ENCODE measurements at places on chromosomes 3 and 15. TPM values are rescaled to one million over a fixed set of nuclear protein-coding genes. Genes with fewer than 3 reads are reported as not detected.

DUOX1 gene
- polyA plus RNA-seq = 5.8 TPM

TERC gene
- not detected for polyA plus RNA-seq

RBPMS2 gene
- polyA plus RNA-seq = 7.6 TPM

GABPB1 gene
- 38.9 TPM for polyA plus RNA-seq

ISG20 gene
- polyA plus RNA-seq = 0.79 TPM

C15orf39 gene
- polyA plus RNA-seq = 17.3 TPM

TRH gene
- polyA plus RNA-seq = 0.60 TPM

ERC2 gene
- 1.9 TPM for polyA plus RNA-seq

GRCh38 chr3:196246612-196247308, 30.4 kb downstream of the SLC51A start:
- DNase-seq = no peak

DNA sequence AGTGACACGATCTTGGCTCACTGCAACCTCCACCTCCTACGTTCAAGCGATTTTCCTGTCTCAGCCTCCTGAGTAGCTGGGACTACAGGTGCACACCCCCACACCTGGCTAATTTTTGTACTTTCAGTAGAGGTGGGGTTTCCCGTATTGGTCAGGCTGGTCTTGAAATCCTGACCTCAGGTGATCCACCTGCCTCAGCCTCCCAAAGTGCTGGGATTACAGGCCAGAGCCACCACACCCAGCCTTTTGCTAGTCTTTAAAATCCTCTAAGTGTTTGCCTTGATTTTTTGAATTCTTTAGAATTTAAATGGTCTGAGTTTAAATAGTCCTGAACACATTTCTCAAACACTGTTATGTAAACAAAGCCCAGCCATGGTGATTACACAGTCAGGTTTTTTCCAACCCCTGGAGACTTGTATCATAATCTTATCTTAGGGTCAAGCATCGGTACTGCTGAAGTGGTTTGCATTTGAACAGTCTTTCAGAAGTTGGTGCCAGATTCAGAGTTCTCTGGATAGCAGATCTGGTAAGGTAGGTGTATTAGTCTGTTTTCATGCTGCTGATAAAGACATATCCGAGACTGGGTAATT, 28.2 kb upstream of the PIAS1 start:
- peak; percentile 32 for DNase-seq

- DNase-seq = no peak
Observed at GRCh38 chr3:7876741-7877297, 624.8 kb upstream of the LMCD1 start.

GRCh38 chr15:68272721-68273271, 4.7 kb upstream of the FEM1B start:
- no peak for DNase-seq

DNA sequence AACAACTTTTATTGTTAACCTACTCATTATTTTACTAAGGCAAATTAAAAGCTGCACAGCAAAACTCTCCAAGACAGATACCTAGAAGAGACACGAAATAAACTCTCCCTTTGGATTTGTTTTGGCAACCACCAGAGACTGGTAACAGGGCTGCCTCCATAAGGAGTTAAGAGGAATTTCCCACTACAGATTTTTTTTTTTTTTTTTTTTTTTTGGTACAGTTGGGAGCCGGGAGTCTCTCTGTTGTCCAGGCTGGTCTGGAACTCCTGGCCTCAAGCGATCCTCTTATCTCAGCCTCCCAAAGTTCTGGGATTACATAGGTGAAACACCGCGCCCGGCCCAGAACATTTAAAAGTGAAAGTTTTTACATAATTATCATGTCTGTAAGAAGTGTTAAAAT, 73.6 kb upstream of the VGLL4 start:
- DNase-seq = no peak

DNA sequence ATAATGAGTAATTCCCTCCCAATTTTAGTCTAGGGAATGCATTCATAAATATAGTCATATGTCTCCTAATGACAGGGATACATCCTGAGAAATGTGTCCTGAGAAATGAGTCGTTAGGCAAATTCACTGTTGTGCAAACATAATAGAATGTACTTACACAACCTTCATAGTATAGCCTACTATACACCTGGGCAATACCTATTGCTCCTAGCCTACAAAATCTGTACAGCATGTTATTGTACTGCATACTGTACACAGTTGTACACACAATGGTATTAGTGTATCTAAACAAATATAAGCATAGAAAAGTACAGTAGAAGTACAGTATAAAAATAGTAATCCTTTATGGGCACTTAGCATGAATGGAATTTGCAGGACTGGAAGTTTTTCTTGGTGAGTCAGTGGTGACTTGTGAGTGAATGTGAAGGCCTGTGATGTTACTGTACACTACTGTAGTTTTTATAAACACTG, 6.6 kb downstream of the DTWD1 start:
- DNase-seq = no peak

DNA sequence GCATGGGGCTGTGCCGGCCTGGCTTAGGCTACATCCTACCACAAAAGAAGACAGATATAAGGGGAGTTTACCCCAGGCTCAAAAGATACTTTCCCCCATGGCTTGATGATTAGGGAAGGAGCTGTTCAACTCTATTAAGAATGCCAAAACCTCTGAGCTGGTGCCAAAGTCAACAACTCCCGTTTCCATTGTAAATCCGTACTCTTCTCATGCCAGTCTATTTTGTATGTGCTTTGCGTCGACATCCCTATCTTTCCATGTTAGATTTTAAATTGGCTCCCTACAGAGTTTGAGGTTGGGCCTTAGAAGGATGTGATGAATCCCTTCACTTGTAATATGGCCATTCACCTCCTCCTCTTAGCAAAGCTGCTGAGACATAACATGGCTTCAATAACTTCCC, 46.9 kb downstream of the RLBP1 start:
- no peak for DNase-seq

DNA sequence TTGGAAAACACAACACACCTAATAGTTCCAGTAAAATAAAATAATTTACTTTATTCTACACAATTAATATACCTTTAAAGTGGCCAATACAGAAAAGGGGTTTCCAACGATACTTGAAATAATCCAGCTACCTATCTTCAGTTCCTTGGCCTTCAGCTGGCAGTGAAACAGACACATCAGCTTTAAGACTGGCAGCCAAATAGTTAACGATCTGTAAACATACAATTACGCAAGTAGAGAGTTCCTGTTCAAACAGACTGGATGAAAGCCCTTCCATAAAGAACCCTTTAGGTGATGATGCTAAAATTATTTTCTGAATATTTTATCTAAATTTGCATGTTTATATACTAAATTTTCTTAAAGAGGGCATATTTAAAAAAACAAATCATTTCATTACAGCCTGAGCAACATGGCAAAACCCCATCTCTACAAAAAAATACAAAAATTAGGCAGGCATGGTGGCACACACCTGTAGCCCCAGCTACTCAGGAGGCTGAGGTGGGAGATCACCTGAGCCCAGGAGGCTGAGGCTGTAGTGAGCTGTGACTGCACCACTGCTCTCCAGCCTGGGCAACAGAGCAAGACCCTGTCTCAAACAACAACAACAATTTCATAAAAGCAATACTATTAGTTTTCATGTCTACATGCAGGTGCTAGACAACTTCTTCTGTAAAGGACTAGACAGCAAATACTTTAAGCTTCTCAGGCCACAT, 12.9 kb downstream of the DYNC1LI1 start:
- no peak for DNase-seq

- DNase-seq = no peak
Observed at GRCh38 chr3:99895703-99896441, 78.2 kb downstream of the CMSS1 start.

DNA sequence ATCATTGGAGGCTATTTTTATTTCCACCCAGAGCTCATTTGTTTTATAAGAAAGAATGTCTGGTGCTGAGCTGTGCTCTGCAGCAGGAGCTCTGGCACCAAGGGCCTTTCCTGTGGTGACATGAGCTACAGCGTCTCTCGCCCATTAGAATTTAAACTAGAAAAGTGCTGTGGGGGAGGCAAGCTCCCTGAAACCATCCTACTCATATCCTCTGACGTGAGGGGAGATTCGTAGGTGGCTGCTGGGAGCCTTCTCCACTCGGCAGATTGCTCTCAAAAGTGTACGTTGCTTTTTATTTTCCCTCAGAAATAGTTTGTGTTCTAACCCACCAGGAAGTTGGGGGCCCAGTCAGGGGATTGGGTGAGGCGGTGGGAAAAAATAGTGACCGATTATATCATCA, 76.3 kb upstream of the ARHGEF3 start:
- DNase-seq = no peak

GRCh38 chr3:129606636-129607390, at the start of gene PLXND1:
Gene PLXND1 (minus strand): TSS chr3:129606676. CDS start chr3:129606639, 37 bp downstream.
- DNase-seq = peak; percentile 83

DNA sequence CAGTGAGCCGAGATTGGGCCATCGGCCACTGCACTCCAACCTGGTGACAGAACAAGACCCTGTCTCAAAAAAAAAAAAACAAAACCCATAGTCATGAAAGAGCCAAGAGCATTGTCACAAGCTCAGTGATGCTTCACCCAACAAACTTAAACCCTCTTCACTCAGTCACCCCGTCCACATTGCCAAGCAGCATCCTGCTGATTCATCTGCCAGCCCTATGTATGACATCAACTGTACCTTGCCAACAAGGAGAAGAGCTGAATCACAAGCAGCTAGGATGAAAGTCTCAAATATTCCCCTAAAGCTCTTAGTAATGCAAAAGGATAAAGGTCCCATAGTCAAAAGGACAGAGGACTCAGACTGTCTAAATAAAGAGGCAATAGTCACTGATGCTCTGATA, 90.0 kb downstream of the ANO10 start:
- DNase-seq = no peak

DNA sequence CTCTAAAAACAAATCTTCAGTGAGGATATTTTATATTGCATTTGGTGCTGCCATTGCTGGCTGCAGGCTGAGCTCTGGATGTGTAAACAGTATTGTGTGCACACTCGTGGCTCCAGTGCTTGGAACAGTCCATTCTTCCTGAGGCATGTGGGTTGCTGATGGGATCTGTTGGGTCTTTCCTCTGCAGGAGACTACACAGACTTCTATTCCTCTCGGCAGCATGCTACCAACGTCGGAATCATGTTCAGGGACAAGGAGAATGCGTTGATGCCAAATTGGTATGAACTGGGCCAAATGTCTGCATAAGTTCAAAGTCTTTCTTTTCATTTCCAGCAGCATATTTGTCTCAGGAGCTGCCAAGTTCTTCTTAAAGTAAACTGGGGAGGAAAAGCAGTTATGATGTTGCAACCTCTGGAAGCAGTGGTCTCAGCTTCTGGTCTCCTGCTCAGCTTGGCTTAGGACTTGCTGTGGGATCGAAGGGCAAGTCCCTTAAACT, 9.3 kb downstream of the FAH start:
- peak; percentile 81 for DNase-seq

GRCh38 chr3:139355476-139355875, 11.7 kb downstream of the MRPS22 start:
- no peak for DNase-seq

GRCh38 chr3:173045770-173046382, 95.2 kb downstream of the SPATA16 start:
- no peak for DNase-seq

DNA sequence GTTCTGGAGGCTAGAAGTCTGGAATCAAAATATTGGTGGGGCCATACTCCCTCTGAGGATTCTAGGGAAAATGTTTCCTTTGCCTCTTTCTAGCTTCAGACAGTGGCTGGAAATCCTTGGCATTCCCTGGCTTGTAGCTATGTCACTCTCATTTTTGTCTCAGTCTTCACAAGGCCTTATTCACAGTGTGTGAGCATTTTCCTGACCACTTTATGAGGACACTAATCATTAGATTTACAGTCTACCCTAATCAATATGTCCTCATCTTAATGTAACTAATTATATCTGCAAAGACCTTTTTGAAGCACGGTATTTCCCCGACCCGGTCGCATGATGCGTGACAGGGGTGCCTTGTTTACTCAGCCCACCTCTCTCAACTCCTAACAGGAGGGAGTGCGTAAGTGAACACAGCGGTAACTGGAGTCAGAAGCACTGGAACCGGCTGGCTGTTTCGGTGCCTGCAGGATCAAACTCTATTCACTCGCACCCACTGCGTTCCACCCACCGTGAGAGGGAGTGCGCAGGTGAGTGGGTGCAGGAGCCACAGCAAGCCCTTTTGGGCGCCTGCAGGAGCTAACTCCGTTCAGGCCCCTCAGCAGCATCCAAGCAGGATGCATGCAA, 155.0 kb downstream of the EPHA3 start:
- no peak for DNase-seq

- DNase-seq = no peak
Observed at GRCh38 chr15:70017801-70018200, 79.9 kb downstream of the TLE3 start.

GRCh38 chr15:73165844-73166243, 113.6 kb downstream of the NEO1 start:
- DNase-seq = no peak

DNA sequence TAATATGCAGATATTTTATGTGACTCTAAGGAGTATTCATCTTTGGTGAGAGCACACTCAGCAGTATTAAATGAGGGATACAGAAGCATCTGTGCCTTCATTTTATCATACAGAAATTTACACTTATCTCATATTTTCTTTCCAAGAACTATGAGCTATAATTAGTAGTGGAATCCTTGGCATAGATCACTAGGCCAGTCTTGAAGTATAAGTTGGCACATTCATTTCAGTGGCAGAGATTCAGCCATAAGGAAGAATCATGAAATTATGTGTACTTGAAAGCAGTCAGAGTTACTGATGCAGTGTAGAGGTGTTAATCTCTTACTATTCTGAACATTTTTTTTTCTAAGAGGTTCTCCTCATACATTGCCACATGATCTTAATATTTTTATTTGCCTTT, 393.6 kb upstream of the GOLIM4 start:
- DNase-seq = no peak

DNA sequence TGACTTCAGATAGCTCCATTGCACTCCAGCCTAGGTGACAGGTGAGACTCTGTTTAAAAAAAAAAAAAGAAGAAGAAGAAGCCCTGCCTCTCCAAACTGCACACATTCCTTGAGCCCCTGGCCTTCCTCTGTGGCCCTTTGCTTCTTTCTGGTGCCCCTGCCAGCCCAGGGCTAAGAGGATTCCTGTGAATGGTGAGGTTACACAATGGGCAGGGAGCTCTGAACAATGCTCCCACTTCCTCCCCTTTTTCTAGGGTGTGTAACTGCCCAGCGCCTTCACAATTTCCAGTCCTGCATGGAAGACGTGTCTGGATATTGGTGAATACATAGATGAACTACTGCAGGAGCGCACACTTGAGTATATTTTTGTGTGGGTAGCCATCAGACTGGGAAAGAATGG, 3.6 kb upstream of the AMOTL2 start:
- DNase-seq = no peak

All from right lung (tissue), 10 donors.